ENCODE measurements at places on chromosomes 7 and 10.
A peak's percentile ranks its signal among the peaks of the same experiment; 100 is the strongest.

DNA sequence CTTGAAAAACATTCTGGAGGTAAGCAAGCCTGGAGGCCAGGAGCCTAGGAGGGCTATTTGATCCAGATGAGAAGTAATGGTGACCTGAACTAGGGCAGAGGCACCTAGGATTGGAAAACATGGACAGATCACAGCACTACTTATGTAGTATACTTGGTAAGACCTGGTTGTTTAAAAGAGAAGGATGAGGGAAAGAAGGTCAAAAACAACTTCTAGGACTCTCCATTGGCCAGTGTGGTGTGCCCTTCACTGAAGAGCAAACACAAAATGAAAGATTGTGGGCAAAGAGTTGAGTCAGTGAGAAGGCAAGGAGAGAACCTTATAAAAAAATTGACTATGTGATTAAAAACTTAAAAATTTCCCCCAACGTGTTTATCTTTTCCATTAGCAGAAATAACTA lies 14.3 kb downstream of the ANKRD1 start:
- DNase-seq = no peak

GRCh38 chr10:558891-559766 lies 130.3 kb downstream of the DIP2C start:
- no peak for DNase-seq

DNA sequence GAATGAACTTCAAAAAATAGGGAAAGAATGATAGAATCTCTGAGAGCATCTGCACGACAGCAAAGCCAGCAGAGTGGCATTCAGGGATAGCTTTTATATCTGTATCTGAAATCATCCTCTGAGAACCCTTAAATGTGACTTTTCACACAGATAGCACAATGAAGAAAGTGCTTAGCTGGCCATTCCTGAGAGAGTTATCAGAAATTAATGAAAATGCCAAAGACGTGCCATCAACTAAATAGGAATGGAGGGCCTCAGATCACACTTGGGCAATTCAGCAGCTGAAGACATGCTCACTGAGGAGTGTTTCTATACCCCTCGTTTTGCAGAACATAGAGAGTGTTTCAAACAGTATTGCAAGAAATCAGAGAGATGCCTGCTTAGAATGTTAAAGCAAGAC lies 51.6 kb downstream of the AKR1B1 start:
- DNase-seq = no peak

GRCh38 chr10:28317760-28318159 lies 14.9 kb upstream of the MPP7 start:
- no peak for DNase-seq

GRCh38 chr7:17948526-17949238 lies 8.4 kb upstream of the SNX13 start:
- no peak for DNase-seq

- DNase-seq = peak; percentile 43
Measured at GRCh38 chr7:26061678-26062603, 90.1 kb upstream of the NFE2L3 start.

DNA sequence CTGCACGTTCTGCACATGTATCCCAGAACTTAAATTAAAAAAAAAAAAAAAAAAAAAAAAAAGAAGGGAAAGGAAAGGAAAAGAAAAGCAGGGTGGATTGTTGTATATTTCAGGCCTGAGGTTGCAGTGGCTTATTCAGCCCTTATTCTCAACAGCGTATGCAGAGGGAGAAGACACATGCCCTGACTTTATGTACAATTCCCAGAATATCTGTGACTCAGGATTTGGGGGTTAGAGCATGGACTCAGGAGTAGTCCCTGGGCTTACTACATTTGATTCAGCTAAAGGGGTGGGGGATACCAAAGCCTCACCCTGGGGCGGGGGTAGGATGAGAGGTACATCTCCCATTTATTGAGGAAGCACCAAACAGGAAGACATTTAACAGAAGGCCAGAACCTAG lies 137.4 kb downstream of the MYOF start:
- no peak for DNase-seq

GRCh38 chr7:156021471-156021870 lies 209.2 kb upstream of the SHH start:
- no peak for DNase-seq

DNA sequence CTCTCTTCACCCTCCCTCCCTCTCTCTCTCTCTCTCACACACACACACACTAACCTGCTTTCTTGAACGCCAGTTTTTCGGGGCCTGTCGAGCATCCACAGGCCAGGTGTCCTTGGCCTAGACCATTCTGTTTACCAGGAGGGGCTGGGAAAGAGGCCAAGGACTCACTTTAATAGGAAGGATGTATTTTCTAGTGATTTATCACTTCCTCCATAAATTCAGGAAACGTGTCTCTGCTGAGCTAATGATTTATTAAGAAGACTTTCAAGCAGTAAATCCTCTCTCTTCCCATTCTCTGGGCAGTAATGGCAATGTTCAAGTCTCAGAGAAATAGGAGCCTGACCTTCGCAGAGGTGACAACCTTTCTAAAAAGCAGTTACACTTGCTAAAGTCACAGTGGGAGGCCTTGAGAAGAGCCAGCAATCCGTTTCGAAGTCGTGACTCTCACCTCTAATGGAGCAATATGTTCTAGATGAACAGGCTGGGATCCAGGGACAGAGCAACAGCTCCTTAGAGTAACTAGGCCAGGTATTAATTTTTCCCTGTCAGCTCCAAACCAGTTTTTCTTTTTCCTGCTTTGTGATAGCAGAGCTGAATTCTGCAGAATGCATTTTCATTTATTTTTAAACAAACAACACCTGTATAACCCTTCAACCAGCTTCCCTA lies 1357.5 kb upstream of the SORCS1 start:
- DNase-seq = no peak

DNA sequence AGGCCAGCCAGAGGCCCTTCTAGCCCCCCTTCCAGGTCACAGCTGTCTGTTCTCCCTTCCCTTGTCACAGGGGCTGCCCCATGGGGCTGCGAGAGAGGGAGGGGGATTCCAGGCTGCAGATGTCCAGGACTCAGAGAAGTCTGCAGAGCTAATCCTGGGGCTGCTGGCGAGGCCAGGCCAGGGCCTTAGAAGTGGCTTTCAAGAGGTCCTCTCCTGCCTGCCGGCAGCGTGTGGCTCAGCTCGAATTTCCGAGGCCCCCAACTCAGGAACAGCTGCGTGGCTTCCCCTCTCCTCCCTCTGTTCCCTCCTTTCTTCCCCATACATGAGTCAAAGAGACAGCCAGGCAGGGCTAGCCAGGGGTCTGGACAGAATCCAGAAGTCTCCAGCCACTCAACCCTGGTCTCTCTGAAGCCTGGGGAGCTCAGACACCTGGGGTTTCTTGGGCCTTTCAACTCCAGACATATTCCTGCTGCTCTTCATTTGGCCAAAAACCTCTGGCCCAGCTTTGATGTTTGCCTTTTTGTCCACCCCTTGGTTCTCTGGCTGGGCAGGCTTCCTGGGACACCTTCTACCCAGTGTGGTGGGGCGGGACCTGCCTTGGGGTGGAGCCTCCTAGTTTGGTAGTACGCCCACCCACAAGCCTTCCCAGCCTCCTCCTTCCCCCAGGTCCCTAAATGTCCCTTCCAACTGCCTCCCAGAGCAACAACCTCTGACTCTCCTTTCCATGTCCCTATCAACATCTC lies 21.8 kb upstream of the EIF5AL1 start:
- DNase-seq = no peak

DNA sequence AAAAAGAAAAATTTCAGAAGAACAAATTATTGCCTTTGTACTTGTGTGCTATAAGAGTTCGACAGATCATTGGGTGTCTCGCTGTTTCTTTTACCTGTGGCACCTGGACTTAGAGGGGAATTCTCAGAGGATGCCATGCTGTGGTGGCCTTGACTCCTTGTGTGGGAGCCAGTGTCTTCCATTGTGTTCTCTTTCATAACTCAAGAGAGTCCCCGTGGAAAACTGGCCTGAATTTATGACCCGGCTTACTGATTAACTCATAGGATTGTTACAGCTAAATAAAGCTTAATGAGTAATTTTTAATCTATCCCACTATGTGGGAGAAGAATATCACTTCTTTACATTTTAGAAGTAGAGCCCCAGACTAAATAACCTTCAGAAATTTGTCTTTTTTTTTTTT lies 54.5 kb downstream of the UBE3C start:
- DNase-seq = no peak

DNA sequence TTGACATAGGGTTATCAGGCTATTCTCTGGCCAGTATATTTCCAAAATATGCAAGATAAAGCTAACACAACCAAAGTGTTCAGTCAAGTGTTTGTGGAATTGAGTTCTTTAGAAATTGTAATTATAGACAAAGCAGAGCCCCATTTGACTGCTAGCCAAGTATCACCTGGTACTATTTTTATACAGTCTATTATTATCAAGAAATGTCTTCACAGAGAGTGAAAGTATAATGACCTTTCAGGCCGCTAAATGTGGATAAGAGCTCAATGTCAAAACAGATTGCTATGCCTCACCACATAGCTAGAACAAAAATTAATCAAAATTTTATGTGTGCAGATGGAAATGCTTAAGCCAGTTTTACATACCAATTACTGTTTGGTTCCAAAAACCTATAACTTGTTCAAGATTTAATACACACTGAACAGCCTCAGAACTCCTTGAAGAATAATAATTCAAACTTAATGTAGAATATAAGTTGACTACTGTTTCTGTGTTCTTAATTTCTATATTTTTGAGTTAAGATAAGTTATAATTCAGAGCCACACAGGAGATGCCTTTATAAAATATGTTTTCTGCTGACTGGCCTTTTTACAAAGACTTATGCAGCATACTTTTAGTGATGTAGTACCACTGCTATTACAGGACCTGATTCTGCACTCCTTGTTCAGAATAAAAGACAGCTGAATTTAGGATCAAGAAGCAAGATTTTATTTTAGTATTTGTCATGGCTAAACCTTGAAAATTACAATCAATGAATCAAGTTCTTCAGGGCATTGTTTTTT lies 31.0 kb downstream of the PRPS1L1 start:
- DNase-seq = no peak

DNA sequence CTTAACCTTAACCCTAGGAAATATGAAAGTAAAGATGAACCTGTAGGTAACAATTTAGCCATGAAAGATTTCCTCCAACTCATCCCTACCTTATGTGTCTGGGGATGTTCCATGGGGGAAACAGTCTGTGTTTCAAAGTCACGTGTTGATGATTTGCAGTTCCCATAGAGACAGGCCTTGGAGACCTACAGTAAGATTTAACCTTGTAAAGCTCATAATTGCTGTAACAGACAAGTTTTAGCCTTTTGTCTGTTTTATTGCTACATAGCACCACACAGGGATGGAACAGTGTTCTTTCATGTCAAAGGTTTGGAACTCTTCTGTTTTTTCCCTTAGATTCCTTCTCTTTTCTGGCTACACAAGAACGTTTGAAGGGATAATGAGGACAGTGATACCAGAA lies 35.2 kb upstream of the ITGA8 start:
- no peak for DNase-seq

DNA sequence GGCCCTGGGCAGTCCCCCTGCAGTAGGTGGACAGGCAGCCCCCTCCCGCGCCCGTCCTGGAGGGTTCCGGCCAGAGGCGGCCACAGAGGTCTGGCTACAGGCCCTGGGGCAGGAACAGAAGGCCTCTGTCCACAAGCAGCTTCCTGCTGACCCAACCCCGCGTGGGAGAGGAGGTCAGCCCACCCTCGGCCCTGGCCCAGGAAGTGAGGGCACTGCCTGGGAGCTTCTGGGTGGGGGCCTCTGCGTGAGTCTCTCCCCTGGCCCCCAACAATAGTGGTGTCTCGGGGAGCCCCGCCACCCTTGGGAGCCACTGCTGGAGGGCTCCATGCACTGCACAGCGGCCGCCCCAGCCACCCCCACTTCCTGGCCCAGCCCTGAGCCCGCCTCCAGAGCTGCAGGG lies 4.7 kb downstream of the MICALL2 start:
- no peak for DNase-seq

DNA sequence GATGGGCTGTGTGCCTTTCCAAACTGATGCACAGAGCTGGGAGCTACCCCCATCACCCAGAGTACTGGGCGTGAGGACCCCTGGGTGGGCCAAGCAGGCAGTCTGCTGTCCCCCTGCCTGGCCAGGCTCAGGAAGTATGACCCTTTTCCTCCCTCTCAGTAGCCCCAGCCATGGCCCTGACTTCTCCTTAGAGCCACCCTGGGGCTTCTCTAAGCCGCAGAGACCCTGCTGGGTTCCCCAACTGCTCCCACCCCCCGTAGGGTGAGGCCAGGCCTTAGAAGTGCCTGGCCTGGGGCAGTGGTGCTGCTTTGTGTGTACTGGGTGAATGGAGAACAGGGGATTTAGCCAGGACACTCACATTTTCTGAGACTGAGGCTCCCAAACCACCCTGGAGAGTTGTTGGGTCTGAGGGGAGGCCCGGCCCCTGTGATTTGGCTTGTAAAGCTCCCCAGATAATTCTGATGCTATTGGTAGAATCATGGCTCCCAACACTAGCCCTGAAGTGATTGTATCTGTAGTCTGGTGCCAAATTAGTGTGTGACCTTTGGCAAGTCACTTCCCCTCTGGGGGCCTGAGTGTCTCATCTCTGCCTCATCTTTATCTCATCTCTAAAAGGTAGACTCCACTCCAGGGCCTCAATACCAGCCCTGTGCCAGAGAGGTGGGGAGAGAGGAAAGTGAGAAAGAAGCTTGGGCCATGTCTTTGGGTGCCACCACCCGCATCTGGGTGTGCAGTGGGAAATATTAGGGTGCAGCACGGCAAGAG lies 99.7 kb upstream of the PPIF start:
- DNase-seq = no peak

- DNase-seq = no peak
Measured at GRCh38 chr7:3754493-3755341, 453.7 kb downstream of the SDK1 start.

DNA sequence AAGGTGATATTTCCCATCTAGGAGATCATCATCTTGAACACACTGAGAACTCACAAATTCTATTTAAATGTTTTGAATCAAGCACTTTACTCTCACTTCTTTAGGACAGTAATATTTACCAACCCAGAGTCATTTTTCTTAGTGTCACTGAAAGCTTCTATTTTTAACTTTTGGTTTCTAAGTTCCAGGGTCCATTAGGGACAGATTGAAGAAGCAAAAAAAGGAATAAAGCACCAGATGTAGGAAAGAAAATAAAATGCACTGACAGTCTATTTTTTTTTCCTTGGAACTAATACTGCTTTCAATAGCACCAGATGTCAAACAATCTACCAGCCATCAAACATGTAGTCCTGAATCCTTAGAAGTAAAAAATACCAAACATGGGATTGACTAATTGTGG lies 526.7 kb upstream of the LRRN3 start:
- DNase-seq = no peak

DNA sequence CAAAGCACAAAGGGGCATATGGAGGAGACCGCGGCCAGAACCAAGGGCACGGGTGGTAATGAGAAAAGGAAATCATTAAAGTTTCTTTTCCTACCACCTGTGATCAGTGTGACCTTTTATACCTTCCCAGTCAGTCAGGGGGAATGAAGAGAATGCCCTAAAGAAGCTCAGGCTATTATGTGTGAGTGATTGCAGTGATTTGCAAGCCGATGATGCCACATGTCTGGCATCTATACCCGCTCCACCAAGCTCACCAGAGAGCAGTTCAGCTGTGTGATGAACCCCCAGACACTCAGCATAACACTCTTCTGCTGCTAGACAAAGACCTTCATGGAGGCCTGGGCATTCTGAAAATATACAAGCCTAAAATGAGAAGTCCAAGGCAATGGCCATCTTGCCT lies 106.2 kb upstream of the AGK start:
- no peak for DNase-seq
